Suppressor macrophage treated with lipopolysaccharide for 1 hour (primary cell): ENCODE measurements at places on chromosomes 7 and 10.

GRCh38 chr10:6607182-6607581, 27.1 kb upstream of the PRKCQ start:
- peak; percentile 50 for DNase-seq

- DNase-seq, result peak; percentile 11
These were observed 51.2 kb upstream of the CDK13 start for GRCh38 chr7:39898867-39899266.

DNA sequence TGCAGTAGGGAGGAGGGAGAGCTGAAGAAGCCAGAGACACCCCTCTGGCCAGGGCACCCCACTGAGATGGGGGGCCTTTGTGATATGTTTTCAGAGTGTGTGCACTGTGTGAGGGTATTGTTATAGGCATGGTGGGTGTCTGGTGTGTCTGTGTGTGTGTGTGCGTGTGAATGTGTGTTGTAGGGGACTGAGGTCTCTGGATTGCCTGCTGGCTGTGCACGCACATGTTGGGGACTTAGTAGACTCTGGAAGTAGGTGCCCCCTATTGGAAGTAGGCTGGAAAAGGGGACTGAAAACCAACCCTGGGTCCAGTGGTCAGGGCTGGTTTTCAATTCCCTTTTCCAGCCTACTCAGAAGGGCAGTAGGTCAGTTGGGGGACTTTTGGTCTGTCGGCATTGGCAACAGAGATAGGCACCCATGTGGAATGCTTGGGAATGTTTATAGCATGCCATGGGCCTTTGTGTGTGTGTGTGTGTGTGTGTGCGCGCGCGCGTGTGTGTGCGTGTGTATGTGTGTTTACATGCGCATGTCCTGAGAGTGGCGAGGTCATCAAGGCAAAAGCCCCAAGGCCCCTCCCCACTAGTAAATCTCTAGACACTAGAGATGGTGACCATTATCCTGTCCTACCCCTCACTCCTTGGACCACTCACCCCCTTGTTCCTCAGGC, 78.8 kb downstream of the HIF1AN start:
- no peak for DNase-seq

GRCh38 chr7:40647719-40648118, 512.9 kb downstream of the SUGCT start:
- DNase-seq, result no peak

- DNase-seq, result peak; percentile 91
These were observed 20.2 kb upstream of the SMC3 start for GRCh38 chr10:110547139-110547761.
